Astrocyte of the cerebellum (primary cell): ENCODE measurements at places on chromosomes 7 and 10.

- no peak for DNase-seq
These were observed 9.4 kb upstream of the HK1 start for GRCh38 chr10:69268761-69269416.

GRCh38 chr7:76037310-76037709 lies 10.5 kb downstream of the STYXL1 start:
- DNase-seq, result no peak

DNA sequence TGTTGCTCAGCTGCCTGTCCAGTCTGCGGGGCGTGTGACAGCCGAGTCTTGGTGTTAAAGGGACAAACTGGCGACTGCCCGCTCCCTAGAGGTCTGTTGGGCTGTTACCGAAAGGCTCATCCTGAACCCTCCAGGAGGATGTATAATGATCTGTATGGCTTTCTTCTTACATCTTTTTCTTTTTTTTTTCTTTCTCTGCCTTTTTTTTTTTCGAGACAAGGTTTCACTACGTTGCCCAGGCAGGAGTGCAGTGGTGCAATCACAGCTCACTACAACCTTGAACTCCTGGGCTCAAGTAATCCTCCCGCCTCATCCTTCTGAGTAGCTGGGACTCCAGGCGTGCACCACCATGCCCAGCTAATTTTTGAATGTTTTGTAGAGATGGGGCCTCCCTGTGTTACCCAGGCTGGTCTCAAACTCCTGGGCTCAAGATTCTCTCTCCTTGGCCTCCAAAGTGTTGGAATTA lies 857 bp downstream of the INTS15 start:
- DNase-seq, result no peak

- DNase-seq, result no peak
These were observed 141.5 kb downstream of the LRRN3 start for GRCh38 chr7:111232249-111233084.

DNA sequence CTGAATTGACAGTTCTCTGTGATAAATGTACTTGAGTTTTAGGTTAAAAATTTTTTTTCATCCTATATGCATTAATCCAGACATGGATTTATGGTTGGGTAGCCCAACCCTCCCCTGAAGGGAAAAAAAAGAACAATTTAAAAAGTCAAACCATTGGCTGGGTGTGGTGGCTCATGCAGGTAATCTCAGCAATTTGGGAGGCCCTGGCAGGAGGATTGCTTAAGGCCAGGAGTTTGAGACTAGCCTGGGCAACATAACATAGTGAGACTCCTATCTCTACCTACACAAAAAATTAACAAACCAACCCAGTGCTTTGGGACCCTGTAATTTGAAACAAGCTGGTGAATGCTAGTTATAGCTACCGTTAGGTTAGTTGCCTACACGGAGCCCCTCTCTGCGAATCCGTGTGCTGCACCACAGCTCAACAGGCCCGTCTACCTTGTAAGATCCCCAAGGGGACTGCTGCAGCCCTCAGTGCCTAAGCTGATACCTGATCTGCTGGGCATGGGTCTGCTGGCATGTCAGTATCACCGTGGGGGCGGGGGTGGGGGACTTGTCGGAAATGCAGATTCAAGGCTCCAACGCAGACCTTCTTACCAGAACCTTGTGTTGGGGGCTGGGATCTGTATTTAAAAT lies 32.8 kb downstream of the TSPAN14 start:
- DNase-seq, result no peak

- no peak for DNase-seq
These were observed 26.9 kb upstream of the DNAAF5 start for GRCh38 chr7:699476-700170.

DNA sequence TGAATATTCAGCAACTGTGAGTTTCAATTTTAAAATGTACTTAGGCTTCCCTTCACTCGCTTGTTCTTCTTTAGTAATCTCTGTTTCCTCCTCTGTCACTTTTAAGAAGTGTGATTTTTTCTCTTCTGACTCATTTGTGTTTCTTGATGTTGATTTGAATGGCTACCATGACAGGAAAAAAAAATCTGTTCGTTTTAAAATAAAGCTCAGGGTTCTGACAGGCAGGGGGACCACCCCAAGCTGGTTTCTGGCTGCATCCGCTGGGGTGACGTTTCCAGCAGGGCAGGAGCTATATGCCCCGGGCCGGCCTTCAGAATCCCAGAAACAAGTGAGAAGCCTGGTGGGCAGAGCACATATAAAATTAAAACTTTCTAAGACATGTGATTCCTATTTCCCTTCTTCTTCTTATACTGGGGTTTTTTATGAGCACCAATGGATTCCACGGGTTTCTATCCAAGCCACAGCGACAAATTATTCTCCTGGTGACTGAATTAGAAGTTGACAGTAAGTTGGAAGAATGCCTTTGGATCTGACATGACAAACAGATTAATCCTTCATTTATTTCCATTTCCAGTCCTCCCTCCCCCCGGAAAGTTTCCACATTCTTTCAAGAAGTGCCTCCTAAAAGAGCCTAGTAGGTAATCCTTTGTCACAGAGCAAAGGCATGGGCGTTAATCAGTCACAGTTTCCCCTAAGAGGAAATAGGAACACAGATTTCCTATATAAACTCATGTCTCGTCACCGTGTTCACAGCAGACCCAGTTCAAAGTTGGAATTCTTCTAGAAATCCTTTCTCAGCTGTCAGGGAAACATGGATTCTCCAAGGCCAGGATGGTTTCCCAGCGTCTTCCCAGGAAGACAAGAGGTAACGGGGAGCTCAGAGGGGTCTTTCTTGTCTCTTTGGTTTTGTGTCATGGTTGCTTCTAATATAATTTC lies 79.9 kb downstream of the PTPRE start:
- DNase-seq, result no peak

- peak; percentile 67 for DNase-seq
These were observed 31.2 kb upstream of the GARS1 start for GRCh38 chr7:30563326-30563942.

- no peak for DNase-seq
These were observed 25.1 kb downstream of the VSTM4 start for GRCh38 chr10:49090189-49090575.

DNA sequence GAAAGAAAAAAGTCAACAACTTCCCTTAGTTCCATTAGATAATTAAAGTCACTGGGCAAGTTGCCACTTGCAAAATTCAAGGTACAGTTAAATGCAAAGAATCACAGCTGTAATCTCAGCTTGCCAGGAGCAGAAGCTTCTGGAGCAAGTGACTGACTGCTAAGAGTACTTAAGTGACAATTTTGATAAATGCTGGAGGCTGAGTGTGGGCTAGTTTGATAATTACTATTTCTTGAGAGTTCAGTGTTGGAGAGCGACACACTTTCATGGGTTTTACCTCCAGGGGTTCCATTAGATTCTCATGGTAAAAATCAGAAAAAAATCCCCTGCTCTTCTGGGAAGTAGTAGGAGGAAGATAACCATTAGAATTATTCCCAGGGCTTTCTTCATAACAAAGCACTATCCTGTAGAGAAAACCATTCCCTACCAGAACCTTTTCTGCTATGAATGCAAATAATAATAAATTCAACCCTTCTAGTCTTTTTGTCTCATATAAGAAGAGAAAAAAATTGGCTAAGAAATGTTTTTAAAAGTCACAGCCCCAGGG lies 486.3 kb downstream of the POM121L12 start:
- no peak for DNase-seq

GRCh38 chr7:118041251-118041878 lies 142.6 kb upstream of the LSM8 start:
- no peak for DNase-seq

- no peak for DNase-seq
These were observed 46.0 kb downstream of the RASGEF1A start for GRCh38 chr10:43220657-43221418.

DNA sequence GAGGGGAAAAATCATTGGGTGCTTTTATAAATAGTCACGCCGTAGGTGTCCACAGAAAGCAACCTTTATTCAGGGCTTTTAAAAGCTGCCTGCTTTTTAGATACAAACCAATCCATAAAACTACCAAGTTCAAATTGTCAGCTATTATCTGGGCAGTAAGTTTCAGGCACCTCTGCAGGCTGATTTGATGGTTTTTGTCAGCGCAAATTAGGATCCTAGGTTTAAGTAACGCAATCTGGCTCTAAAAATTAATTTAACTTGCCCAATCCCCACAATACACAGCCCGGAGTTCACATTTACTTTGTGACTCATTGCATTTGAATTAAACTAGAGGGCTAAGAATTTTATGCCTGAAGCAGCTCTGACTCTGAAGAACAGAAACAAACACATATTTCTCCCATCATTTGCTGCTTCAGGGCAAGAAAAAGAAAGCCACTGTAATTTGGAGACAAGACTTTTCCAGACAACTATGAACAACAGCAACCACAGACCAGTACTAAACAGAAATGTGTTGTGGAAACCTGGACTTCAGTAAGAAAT lies 43.3 kb downstream of the NRP1 start:
- peak; percentile 90 for DNase-seq

- no peak for DNase-seq
These were observed 332.1 kb downstream of the BMPER start for GRCh38 chr7:34237493-34237849.

DNA sequence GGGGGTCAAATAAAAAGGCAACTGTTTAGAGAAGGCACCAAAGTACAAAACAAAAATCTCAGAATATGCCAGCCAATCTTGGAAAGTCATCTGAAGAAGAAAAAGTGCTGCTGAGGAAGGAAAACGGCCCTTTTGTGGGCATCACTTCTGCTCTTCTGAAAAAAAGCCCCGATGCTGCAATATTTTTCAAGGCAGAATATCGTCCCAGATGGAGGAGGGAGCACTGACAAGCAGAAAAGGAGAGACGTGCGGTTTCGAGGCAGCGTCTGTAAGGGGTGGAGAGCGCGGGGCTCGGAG lies 959 bp upstream of the ATRNL1 start:
- no peak for DNase-seq

DNA sequence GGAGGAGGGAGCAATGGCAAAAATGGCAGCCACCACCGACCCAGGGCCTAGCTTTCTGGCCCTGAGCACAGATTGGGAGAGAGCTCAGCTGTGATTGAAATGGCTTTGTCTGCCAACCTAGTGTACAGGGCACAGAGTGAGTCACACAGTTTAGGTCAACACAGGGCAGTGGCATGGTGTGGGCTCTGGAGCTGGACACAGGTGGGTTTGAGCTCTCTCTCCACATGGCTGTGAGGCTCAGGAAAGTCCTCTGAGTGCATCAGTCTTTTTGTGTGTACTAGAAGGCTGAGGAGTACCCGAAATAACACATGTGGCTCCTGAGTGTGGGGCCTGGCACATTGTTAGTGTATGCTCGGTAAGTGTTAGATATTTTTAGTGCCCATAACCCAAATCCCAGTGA lies 60.2 kb upstream of the LOXL4 start:
- DNase-seq, result no peak

GRCh38 chr10:133378251-133379096 lies 588 bp upstream of the PAOX start:
- no peak for DNase-seq

DNA sequence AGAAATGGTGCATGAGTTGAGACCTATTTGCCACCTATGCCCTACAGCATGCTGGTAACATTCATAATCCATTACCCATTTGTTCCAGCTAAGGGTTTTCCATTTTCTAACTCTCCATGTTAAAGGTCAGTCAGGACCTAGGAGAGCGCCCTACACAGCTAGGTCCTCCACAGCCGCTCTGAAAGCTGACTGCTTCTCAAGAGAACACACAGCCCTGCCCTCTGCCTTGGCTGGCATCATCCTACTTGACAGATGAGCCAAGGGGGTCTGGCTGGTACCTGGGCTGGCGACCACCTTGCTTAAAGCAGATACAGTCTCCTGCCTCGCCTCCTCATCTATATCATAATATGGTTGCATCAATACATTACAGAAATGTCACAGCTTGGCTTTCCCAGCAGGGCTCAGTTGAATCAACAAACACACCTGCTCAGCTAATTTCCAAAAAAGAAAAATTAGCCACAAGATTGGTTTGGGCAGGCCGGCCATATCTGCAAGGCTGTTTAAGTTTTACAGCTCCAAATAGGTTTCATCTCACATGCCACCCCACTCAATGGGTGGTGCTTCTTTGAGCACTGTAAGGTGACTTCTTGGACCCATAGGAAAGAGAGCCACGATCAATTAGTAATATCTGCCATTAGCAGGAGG lies 17.3 kb downstream of the TLL2 start:
- no peak for DNase-seq

- no peak for DNase-seq
These were observed 296.4 kb upstream of the MKLN1 start for GRCh38 chr7:131031099-131031868.

- DNase-seq, result no peak
These were observed 108.3 kb upstream of the DPP6 start for GRCh38 chr7:153943861-153944260.

DNA sequence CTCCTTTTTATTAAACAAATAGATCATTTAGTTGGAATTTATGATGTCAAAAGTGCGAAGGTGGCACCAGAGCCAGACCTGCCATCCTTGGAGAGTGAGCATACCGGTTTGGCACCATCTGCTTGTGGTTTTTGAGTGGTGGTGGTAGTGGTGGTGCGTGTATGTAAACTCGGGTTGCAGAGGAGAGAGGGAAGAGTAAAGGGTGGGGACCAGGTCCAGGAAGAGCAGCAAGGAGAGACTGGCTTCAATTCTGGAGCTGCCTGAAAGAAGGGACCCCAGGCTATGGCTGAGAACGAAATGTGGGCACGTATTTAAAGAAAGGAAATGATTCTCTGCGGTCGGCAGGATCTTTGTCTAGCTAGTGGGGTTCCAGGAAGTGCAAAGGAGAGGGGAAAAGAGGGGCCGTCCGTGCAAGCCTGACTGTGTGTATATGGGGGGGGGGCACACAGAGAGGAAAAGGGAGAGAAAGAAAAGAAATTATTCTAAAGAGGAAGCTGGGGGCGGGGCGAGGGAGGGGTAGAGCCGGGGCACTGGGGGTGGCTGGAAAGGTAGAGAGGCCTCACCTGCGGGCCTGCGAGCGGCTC lies 448 bp upstream of the GOLGA7B start:
- no peak for DNase-seq

GRCh38 chr7:19107356-19108146 lies 9.9 kb downstream of the TWIST1 start:
- no peak for DNase-seq

- peak; percentile 11 for DNase-seq
These were observed 34.3 kb upstream of the PTF1A start for GRCh38 chr10:23157691-23158369.

- DNase-seq, result no peak
These were observed 92.6 kb upstream of the RNF32 start for GRCh38 chr7:156547884-156548561.
